ENCODE measurements at places on chromosomes 2 and 18.

DNA sequence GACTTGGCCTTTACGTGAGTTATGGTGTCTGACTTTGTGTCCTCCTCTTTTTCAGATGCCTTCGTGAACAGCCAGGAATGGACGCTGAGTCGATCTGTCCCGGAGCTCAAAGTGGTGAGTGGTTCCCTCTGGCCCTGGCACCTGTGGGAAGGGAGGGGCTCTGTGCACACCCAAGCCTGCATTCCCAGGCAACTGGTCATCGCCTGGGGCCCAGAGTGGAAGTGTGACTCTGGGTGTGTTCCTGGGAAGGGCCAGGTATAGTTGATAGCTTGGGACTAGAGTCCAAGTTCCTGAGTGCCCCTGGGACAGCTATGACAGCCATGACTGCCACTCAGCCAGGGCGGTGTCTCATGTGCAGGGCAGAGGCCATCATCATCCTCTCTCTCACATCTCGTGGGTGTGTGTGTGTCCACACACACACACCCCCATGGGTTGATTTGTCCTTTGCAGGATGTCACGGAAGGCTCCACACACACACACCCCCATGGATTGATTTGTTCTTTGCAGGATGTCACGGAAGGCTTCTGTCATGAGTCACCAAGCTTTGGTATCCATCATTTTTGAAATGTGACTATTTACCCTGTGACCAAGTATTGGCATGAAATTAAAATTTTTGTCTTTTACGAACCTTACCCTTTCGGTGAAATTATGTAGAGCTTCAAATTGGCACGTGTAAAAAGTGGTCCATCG lies 215.4 kb downstream of the AGAP1 start:
- no peak for DNase-seq

- no peak for DNase-seq
Observed at GRCh38 chr2:239456940-239457339, 56.1 kb upstream of the HDAC4 start.

- no peak for DNase-seq
Observed at GRCh38 chr2:221502270-221503010, 69.7 kb downstream of the EPHA4 start.

DNA sequence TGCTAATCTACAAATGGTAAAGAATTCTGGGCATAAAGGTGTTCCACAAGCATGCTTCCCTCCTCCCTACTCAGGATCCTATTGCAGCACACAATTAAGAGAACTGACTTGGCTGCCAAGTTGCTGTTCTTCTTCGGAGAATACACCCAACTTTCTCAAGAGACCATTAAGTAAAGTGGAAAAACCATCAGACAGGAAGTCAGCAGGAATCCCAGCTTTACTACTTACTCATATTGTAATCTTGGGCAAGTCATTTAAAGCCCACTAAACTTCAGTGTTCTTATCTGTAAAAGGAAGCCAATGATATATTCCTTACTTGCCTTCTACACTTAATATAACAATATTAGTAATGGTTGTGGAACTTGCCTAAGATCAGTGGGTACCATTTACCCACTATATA lies 37.8 kb downstream of the PSTPIP2 start:
- DNase-seq: no peak

DNA sequence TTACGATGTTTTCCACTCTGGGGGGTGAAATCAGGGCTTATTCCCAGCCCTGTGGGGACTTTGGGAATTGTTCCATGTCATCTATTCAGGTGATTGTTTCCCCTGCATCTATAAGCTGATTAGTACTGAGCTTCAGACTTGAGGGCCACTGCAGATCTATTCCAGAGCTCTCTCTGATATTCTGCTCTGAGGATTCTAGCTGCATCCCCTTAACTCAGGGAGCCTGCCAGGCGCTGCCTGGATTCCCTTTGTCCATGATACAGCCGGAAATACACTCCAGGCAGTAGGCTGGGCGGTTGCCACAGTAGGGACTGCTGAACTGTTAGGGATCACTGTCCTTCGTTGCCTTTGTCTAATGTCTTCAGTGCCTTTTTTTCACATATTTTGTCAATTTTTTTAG lies 31.3 kb downstream of the PTRHD1 start:
- no peak for DNase-seq

- DNase-seq: no peak
Observed at GRCh38 chr18:58625839-58626238, 3.1 kb downstream of the ALPK2 start.

DNA sequence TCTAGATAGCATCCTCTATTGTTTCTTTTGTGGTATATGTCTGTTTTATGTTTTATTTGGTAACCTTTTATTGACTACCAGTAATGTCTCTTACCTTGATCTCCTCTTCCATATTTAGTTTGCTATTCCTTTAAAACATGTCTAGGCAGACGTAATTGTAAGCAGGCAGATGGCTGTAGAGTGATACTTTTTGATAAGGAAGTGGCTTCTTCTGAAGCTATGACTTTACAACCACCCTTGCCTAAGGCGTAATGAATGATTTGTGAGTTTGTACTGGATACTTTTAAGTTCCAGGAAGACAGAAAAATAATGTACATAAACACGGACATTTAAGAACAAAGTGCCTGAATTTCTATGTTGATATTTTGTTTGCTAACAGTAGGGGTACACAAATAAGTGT lies 85.6 kb downstream of the ZNF804A start:
- DNase-seq: no peak

DNA sequence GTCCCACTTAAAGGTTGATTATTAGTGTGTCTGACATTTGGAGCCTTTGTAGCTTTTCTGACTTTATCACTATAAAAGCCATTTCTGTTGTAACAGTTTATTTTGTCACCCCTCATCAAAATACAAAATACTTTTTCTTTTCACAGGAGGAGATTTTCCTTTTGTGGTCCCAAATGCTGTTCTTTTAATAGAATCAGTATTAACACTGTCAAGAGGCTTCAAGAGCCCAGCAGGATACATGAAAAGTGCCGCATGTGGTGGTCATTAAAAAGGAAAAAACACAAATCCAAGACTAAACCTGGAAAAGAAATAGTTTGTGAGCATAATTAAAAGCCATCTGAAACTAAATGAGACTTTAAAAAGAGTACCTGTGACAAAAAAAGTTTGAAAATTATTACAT lies 515.7 kb downstream of the DCDC2C start:
- DNase-seq: no peak

DNA sequence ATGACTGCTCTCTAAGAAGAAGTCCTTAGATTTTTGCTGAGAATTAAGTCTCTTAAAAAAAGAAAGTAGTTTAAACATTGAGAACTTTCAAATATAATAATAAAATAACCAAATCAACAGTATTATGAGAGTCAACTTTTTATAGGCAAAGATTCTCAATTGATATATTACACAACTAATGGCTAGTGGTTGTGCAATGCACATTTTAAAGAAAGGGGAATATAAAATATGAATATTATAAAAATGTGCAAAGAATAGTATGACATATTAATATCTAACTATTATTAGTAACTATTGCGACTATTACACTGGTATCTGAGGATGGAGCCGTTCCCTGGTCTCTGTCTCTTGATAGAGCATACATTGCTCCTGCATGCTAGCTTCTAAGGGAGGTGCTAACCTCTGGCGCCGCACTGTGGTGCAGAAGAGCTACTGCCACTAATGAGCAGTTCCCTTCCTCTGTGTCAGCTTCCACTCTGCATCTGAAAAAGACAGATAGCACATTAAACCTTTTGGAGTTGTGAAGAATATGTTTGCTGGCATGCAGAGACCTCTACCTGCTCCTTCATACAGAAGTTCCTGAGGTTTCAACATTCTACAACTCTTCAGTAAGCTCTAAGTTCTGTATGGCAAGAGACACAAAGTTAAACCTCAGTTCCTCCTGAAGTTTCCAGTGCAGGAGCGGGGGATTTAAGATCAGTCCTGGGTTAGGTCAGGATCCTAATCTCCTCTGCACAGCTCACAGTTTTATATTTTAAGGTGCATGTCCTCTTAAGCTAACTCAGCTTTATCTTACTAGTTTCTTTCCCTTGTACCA lies 3.5 kb upstream of the SLC9A2 start:
- DNase-seq: peak; percentile 35

GRCh38 chr2:40485318-40485717 lies 33.4 kb upstream of the SLC8A1 start:
- DNase-seq: no peak

GRCh38 chr2:45932278-45932975 lies 281.0 kb downstream of the PRKCE start:
- no peak for DNase-seq

- DNase-seq: no peak
Observed at GRCh38 chr2:74554820-74555531, 456 bp downstream of the DOK1 start.

DNA sequence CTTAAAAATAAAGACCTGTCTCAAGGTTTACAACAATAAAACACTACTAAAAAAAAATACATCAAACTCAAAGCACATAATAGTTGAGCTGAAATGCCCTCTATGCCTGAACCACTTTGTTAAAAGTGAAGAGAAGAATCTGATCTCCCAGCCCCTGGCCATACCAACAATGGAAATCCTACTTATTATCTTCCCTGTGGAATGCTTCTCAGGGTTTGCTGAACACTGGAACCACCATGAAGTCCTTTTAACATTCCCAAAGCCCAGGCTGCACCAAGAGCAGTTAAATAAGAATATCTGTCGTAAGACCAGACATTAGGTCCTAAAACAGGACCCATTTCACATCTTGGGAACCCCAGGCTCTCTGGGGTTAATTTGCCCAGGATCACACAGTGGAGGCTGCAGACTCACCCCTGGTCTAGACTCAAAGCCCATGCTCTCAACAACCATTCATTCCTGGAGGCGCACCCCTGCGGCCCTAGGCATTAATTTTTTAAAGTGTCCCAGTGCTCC lies 285.8 kb downstream of the STK39 start:
- DNase-seq: no peak

GRCh38 chr18:14117606-14118005 lies 14.6 kb downstream of the ZNF519 start:
- DNase-seq: no peak

DNA sequence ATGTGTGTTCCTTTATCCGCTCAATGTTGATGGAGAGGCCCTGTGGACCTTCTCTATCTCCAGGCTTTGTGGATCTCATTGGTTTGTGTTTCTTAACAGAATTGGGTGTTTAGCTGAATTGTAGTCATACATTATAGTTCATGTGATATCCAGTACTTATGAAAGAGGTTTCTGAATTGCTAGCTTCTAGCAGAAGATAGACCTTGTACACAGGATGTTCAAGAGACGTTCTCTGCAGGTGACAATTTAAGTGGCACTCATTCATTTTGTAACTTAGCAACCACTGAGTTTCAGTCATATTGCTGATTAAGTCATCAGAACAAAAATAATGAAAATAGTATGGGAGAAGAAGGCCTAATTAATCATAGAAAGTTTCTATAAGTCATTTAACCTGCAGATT lies 279.2 kb downstream of the ALPK2 start:
- DNase-seq: no peak

DNA sequence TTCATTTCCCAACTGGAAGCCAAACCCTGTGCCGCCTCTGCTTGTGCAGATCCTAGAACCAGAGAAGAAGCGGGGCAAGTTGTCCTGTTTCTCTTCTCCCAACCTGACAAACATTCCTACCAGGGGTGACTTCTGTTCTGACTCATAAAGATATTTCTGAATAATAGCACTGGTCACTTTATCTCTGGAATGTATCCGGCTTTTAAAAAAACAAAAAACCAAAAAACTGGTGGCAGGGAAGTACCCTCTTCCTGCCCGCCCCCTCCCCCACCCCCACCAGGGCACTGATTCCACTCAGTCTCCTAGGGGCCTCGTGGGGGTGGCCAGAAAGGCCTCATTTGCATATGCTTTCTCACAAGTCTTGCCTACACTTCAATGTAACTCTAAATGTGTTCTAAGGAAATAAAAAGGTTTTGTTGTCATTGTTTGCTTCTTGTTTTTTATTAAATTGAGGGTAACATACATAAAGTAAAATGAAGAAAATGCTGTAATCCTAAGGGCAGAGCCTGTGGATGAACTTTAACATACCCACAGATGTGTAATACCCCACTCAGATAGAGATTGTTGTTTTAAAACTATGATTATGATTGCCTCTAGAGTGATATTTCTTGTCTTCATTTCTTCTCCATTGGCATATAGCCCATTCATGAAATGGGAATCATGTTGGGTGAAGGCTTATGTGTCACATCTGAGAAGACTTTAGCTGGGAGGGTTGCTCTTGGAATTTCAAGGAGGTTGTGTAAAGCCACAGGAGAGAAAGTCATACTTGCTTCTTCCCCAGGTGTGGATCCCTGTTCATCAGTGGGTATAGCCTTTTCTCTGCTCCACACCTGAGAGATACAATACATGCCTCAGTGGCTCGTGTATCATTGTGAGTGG lies 5.3 kb upstream of the FOSL2 start:
- DNase-seq: no peak

GRCh38 chr2:40543381-40543780 lies 91.5 kb upstream of the SLC8A1 start:
- DNase-seq: no peak

DNA sequence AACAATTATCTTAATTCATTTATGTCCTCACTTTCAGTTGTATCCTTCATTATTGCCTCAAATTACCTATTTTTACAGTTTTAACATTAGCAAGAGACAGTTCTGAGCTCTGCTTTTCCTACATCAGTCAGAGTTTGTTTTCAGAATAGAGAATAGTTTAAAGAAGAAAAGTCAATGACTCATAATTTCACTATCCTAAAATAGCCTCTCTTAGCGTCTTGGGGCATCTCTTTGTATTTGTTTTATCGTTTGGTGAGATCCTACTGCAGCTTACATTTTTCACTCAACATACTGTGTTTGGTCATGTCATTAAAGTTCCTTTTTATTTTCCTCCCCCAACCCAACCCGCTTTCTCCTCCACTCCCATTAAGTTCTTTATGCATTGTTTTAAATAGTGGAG lies 3.8 kb downstream of the SEC11C start:
- no peak for DNase-seq

DNA sequence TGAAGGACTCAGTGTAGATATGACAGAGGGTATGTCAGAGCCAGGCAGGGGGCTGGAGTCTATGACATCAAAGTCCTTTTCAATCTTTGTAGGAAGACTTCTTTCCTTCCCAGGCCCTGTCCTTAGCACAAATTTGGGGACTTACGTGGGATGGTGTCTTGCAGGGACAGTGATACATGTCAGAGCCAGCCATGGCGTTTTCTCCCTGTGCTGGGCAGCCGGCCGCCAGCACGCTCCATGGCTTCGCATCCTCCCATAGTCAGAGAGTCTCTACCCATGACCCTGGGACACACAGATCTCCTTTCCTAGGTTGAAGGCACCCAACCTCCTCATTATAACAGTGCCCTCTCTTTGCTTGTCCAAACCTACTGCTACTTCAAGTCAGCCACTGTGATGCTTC lies 156.9 kb upstream of the MYCN start:
- DNase-seq: no peak

DNA sequence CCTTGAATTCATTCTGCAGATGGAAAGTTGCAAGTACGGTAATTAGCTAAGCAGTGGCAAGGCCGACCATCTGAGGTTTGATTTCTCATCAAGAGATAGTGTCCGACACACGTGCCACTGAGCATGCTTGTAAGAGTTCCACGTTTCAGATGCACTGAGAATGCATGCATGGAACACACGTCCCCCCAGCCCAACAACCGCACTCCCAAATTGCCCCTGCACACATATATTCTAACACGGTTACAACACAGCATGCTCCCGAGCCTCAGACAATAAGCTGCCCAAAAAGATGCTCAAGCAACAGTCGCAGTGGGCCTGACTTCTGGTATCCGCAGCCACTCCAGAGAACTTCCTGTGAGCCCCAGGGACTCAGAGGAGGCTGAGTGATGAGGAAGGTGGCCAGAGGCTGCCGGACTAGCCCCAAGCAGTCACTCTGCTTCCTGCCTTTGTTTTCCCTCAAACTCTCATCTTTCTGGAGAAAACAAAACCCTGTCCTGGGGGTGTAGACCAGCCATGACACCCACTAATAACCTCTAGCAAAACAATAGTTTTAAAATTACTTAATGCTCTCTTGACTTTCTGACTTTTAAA lies 204.0 kb downstream of the TGIF1 start:
- no peak for DNase-seq
